Nephron progenitor cell (in vitro differentiated cells): ENCODE measurements at places on chromosomes 2 and 18.

DNA sequence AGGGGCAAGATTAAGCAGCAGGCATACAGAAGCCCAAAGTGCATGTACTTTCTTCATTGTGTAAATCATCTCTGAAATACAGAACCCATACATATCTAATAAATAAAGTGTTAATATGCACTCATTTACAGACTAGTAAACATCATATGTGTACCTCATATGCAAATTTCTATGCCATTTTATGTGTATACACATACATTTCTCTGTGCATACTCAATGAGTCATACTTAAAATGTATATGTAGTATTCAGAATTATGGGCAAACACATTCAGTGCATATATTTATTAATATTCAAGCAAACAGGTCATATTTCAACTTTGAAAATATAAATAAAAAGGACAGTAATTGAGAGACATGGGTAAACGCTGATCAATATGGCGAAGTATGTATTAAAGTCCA is 50.5 kb downstream of the TFPI start:
- DNase-seq: no peak

GRCh38 chr2:240819126-240819857 is 727 bp downstream of the KIF1A start:
- peak; percentile 60 for DNase-seq

- DNase-seq: no peak
These were observed 54.9 kb downstream of the NUP35 start for GRCh38 chr2:183179156-183179555.

GRCh38 chr2:173221937-173222594 is 132.6 kb upstream of the CDCA7 start:
- DNase-seq: no peak

DNA sequence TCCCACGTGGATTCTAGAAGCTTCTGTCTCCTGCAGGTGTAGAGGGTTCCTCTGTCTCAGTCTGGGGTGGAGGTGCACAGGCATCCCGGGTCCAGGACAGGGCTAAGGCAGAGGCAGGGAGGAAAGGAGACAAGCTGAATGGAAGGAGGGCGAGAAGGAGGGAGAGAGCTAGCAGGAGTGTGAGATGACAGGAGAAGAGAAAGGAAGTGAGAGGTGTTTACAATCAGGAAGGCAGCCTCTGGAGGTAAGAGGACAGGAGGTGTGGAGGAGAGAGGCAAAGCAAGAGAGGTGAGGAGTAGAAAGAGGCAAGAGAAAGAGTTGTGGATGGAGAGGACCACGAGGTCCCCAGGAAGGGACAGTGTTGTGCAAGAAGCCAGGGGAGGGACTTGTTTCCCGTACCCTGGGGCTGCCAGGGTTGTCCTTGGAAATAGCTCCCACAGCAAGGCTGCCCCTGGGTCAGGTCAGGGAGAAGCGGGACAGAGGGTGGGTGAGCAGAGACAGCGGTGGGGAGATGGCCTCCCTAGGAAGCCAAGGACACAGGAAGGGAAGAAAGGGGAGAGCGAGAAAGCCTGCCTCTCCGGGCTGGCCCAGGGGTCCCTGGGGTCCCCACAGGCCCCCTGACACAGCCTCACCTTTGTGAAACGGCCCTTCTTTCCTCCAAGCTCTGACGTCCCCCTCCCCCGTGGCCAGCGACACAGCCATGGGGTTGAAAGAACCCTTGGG is 136.9 kb downstream of the CYP26B1 start:
- DNase-seq: no peak
